ENCODE measurements at places on chromosomes 5 and 9. TPM values are rescaled to one million over a fixed set of nuclear protein-coding genes. Genes with fewer than 3 reads are reported as not detected.
A peak's percentile ranks its signal among the peaks of the same experiment; 100 is the strongest.

DNA sequence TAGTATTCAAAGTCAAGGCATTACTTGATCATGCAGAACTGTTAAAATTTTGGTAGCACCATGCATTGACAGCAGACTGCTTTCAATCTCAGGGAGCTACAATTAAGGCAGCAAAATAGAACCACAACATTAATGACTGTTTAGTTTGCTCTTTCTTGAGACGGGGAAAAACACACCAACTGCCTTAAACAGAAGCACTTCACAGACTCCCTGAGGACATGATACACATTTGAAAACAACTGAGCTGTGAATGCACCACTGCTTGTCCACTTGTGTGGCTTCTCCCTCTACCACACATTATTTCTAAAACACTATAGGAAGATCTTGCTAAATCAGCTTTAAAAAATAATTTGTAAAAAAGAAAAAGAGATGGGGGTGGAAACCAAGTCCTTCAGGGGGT is 79.6 kb upstream of the MAST4 start:
- DNase-seq = no peak

- DNase-seq = no peak
Observed at GRCh38 chr5:52947851-52948250, 41.3 kb upstream of the ITGA2 start.

DNA sequence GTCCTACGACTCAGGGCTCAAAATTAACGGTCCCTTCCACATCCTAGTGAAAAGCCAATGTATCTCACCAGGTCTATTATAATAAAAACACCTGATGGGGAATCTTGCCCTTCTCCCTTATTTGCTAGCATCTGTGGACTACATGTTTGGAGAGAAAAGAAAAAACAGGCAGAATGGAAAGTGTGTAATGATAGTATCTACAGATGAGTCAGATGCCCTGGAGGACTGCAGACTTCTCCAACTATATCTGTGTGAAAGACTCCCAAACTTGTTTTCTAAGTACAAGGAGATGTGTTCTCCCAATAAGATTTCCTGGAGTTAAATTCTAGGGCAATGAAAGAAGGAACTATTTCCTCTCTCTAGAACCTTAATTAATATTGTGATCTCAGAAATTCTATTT is 66.0 kb downstream of the FOXB2 start:
- no peak for DNase-seq

- DNase-seq = no peak
Observed at GRCh38 chr9:25733336-25733982, 55.2 kb upstream of the TUSC1 start.

GRCh38 chr9:135612981-135613910 is 26.1 kb downstream of the GLT6D1 start:
- no peak for DNase-seq

GRCh38 chr9:70533492-70533891 is 119.0 kb upstream of the KLF9 start:
- no peak for DNase-seq

DNA sequence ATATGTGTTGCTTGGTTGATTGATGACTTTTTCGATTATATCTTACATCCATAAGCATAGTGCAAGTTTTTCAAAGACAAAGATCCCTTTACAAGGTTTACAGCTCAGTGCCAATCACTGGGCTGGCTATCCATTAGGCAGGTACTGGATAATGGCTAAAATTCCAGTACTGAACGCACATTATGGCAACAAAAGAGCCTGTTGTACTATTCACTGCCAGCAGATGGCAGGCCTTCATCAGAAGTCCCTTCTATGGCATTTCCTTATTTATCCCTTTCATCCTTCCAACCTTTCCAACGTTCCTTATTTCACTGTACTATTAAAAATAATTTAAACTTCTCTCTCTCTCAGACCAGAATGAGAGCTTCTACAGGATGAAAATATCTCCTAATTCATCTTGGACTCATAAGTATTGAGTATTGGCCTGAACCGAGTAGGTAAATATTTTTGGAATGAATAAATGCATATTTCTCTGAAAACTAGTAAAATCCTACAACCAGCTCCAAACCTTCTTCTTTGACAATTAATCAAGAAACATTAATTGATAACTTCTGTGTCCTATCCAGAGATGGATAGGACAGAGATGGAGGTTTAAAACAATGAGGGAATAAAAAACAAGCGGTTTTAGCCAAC is 6.7 kb upstream of the WNT8A start:
- peak; percentile 86 for DNase-seq

GRCh38 chr5:170597109-170597751 is 93.4 kb downstream of the KCNIP1 start:
- no peak for DNase-seq

DNA sequence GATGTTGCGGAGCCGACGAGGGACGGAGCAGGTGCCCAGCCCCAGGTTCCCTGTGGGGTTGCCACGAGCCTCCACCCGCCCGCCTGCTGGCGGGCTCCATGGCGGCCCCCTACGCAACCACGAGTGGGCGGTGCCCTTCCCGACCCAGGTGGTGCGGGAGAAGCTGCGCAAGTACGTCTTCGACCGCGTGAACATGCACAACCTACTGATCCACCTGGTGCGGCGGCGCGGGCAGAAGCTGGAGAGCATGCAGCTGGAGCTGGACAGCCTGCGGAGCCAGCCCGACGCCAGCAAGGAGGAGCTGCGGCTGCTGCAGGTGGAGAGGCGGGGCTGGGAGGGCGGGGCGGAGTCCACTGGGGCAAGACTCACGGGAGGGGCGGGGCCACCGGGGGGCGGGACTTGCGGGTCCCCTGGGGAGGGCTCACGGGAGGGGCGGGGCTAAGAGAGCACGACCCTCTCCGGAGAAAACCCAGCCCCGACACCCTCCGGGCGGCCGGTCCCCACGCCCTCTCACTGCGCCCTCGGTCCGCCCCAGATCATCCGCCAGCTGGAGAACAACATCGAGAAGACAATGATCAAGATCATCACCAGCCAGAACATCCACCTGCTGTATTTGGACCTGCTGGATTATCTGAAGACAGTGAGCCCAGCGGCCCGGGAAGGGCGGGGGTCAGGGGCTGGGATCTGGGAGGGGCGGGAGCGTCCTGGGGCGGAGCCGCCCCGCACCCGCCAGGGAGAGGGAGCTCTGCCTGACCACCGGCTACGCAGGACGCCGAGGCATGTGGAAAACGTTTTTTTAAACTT is 3.9 kb downstream of the CCDC183 start:
- DNase-seq = peak; percentile 94

DNA sequence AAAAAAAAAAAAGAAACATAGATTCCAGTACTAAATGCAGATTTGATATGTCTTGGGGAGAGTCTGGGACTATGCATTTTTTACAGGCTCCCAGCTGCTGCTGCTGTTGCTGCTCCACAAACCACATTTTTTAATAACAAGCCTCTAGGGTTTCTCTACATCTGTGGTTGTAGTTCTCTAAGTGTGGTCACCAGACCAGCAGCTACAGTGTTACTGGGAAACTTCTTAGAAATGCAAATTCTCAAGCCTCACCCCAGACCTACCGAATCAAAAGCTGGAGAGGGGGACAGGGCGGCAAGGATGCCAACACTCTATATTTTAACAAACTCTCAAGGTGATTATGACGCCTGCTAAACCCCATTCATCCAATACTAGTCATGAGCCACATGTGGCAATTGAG is 293.4 kb upstream of the PTGER4 start:
- peak; percentile 8 for DNase-seq

DNA sequence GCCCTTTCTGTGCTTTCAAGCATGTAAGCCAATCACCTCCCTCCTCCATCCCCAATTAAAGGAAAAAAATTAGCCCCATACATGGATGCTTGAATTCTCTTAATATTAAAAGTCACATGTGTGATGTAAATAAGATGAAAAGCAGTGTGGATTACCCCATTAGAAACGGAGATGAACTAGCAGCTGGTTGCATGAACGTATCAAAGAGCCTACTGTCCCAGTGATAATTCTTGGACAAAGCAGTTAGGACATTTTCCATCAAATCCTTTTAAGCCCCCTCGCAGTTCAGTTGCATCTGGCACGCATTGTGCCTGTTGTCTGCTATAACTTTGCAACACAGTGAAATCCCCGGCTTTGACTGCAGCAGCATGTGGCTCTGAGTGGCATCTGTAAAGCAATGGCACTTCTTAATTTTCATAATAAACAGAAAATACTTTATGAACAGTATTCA is 285.6 kb downstream of the FBXL7 start:
- DNase-seq = no peak

DNA sequence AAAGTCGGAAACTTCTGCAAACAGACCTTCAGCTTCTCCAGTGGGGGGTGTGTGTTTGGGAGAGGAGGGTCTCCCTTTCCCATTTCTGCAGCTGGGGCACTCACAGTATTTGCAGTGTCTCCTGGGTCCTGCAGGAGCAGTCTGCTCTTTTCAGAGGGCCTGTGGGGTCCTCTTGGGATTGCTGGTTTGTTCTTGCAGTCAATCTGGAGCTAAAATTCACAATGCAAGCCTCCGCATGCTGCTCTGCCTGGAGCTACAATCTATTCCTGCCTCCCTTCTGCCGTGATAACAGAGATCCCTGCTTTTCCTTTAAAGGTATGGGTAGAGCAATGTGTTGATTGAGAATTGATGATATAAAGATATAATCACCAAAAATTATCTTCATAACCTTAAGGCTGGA is 43.2 kb downstream of the ZNF462 start:
- no peak for DNase-seq

DNA sequence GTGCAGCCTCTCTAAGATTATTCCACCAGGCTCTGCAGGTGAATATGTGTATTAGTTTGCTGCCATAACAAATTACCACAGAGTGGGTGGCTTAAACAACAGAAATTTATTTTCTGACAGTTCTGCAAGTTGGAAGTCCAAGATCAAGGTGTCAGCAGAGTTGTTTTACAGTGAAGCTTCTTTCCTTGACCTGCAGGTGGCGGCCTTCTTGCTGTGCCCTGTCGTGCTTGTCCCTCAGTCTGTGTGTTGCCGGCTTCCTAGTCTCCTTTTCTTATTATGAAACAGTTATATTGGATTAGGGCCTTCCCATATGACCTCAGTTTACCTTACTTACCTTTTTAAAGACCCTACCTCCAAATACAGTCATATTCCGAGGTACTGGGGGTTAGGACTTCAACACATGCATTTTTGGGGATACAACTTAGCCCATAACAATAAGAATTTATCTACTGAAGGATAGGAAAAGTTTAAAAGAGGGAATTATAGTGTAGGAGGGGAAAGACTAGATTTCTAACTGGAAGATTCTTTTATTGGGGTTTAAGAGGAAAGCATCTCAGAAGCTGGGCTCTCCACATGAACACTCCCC is 97.4 kb downstream of the OSTF1 start:
- DNase-seq = peak; percentile 76

DNA sequence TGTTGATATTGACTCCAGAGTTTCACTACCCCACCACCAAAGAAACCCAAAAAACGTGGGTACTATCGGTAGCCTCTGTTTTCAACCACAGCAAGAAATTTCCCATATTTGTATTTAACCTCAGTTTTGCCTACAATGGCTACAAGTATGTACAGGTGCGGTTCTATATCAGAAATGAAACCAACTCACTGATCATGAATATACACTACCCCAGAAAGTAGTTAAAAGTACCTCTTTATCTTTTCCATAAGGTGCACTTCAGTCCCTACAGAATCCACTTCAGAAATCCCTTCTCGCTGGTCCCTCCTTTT is 140.6 kb upstream of the SLC12A2 start:
- DNase-seq = no peak

DNA sequence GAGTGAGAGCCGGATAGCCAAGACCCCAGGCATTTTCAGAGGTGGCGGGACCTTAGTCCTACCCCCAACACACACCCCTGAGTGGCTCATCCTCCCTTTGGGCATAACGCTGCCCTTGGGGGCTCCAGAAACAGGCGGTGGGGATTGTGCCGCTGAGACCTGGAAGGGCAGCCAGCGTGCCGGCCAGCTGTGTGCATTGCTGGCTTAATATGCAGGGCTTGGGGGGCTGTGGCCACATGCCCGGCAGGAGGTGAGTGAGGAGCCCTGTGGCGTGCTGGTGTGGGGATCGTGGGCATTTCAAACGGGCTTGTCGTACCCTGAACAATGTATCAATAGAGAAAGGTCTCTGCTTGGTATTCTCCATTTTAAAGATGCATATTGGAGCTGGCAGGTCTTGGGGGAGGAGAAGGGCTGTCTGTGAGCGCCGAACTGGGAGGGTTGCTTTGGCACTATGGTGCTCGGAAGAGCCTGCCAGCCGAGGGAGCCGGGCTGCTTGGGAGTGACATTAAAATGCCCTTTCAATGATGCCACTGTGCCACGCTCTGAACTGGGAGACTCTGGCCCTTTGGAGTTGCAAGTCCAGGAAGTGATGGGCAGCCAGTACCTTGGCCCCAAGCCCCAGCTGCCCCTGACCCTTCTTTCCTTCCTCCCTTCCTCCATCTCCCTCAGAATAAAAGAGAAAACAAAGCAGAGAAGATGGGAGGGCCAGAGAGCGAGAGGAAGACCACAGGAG is 11.2 kb upstream of the OLFM1 start:
- DNase-seq = no peak

The GABRB2 gene
- polyA plus RNA-seq = 0.11 TPM

The FBXW5 gene
- 27.9 TPM for polyA plus RNA-seq

The ACTBL2 gene
- polyA plus RNA-seq = not detected

The ORM2 gene
- 0.76 TPM for polyA plus RNA-seq

The PPIC gene
- polyA plus RNA-seq = 19.9 TPM

The IZUMO3 gene
- not detected for polyA plus RNA-seq
